ENCODE measurements at places on chromosomes 2 and 18.

DNA sequence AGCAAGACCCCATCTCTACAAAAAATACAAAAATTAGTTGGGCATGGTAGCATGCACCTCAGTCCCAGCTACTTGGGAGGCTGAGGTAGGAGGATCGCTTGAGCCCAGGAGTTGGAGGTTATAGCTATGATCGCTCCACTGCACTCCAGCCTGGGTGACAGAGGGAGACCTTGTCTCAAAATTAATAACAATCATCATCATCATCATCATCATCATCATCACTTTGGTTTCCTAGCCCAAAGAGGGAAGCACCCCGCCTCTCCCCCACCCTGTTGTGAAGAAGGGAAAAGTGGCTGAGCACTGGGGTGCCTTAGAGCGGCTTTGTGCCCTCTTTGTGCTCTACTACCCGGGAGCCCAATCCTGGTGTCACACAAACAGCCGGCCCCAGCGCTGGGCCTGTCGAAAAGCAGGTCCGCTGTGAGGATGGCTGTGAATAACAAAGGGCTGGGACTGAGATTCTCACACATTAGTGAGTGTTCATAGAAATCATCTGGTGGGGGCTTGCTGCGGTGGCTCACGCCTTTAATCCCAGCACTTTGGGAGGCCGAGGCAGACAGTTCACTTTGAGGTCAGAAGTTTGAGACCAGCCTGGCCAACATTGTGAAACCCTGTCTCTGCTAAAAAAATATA lies 42.6 kb upstream of the ASXL2 start:
- DNase-seq = no peak

DNA sequence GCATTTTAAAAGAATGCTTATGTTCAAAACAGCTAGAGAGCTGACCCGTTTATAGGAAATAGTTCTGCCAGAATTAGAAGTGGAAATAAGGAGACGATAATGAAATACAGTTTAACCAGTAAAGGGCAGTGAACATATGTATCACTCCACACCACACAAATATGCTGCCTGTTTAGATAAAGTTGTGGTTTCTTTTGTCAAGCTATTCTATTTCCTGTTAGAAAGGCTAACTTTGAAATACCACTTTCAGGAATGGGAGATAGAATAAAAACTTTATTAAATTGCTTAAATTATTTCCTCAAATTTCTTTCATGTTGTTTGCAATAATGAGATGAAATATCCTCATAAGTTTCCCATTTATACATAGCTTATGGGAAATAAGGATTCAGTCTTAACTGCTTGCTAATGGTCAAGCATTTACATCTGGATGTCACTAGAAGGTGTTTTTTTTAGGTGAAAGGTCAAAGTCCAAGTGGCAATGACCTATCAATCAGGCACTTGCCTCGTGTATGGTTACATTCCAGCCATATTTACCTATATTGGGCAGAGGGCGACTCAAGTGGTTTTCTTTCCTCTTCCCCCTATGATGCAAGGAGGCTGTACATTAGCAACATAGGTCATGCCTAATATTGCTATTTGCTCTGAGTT lies 148.9 kb downstream of the ZEB2 start:
- DNase-seq = no peak

DNA sequence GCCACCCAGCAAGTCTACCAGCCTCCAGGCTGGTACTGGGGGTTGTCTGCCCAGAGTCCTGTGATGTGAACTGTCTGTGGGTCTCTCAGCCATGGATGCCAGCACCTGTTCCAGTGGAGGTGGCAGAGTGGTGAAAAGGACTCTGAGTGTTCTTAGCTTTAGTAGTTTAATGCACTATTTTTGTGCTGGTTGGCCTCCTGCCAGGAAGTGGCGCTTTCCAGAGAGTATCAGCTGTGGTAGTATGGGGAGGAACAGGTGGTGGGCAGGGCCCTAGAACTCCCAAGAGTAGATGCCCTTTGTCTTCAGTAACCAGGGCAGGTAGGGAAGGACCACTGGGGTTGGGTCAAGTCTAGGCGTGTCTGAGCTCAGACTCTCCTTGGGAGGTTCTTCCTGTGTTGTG lies 356.7 kb downstream of the STK39 start:
- no peak for DNase-seq

DNA sequence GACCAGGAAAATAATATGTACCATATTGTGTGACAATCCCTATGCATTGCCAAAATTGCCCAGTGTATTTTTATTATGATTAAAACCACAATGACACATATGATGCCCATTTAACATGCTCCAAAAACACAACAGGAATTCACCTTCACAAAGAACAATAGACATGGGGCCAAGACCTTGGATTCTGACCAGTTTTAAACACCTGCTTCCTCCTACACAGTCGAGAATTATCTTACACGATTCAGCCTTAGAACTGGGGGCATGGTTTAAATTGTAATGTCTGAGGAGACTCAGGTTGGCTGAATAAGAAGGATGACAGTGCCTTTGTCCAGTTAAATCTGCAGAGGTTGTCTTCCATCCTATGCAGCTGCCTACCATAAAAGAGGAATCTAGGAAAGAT lies 212.7 kb downstream of the PLCL1 start:
- no peak for DNase-seq

- peak; percentile 42 for DNase-seq
These were observed 48.1 kb downstream of the ADCY3 start for GRCh38 chr2:24871852-24872333.

GRCh38 chr2:95060446-95061118 lies 35.1 kb downstream of the MAL start:
- DNase-seq = no peak

DNA sequence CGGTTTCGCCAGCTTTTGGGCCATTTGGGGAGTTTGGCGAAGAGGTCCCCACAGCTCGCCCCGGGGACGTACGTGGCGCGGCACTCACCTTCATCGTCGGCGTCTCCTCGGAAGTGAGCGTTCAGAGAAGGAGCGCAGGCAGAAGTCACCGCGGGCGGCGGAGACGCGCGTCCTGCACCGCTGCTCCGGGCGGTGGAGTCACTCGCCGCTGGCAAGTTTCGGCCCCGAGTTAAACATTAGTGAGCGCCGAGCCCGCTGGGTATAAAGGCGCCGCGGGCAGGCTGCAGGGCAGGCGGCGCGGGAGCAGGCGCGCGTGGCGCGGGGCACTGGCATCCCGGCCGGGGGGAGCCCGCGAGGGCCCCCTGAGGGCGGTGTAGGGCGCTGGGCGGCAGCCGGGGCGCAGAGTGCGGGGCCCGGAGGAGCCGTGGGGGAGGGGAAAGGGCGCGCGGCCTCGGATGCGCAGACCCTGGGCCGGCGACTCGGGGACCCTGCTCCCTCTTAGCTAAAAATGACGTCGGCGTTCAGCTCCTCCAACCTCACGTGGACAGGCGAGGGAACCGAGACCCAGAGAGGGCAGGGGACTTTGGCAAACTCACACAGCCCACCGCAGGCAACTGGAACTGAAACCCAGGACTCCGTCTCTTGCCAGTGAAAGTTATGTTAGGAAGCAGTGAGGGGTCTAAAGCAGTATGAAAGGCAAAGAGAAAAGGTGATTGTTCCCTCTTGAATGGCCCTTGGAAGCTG lies at the start of gene DPP4:
TSS of gene DPP4 (minus strand) at position 328 of the 744 bp plus-strand sequence. CDS start at position 94, 234 bp downstream.
- peak; percentile 68 for DNase-seq

DNA sequence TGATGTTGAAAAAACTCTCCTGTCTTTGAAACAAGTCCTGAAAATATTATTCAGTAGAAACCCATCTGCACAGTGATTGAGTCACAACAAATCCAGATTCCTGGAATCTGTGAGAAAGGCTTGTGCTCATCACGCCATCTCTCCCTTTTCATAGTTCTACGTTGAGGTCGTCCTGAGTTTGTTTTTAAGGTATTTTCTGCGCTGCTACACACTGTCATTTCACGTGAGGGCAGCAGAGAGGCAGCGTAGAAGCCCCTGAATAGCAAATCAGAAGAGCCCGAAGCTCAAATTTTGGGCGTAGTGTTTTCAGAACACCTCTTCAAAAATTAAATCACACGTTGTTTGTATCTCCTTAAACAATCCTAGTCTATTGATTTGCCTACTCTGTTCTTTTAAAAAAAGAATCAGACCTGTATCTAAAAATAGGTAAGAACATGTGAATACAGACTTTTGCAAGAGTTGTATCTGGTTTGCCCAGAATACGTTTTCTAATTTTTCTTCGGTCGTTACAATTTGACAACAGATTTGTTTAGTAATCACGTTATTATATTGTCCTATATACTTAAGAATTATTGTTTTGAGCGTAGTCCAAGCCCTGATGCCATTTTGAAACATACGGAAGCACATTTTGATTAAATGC lies 61.6 kb upstream of the SLC38A11 start:
- no peak for DNase-seq

DNA sequence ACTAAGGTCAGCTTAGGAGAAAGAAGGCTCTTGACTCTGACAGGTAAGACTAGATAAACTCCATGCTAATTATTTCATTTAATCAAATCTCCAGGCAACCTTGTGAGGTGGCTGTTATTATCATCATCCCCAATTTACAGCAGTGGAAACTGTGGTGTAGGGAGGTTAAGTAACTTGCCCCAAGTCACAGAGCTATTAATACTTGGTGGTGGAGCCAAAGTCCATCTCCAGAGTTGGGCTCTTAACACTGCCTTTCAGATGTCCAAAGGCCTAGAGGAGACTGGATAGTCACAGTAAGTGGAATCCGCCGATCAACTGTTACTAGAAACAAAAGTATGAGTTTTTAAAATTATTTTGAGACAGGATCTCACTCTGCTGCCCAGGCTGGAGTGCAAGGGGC lies 46.6 kb upstream of the SP3 start:
- DNase-seq = no peak

GRCh38 chr2:40036241-40036640 lies 257.2 kb upstream of the THUMPD2 start:
- DNase-seq = no peak

DNA sequence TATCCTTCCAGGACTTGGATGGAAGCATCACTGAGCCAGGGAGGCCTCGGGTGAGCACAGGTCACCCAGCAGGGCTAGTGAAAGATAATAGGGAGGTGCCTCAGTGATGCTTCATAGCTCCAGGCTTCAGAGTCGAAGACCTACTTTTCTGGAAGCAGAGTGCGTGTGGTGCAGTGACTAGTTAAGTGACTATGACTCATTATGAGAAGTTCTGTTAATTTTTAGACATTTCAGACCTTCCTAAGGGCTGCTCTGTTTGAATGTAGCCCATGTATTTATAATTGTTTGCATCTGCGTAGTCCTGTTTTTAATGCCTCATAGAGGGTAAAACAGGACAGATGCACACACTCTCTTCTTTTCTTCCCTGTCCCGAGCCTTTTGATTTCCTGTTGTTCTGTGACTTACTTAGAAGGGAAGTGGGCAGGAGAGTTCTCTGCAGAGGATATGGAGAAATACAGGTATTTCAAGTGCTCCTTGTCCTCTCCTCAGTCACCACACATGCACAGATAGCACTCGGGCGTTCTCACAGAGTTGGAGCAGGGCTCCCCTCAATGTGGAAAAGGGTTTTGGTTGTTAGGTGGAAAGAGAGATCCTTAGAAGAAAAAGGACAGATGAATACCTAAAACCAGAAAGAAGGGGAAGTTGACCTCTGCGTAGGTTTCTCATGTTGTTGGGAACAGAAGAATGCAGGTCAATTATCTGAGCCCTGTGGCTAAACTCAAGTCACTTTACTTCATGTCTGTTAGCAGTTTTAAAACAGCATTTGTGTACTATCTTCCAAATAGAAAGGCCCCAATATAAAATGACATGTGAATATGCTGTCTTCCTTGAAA lies 34.7 kb downstream of the RALB start:
- no peak for DNase-seq

Data from stomach (tissue), 19 donors.